ENCODE measurements at places on chromosomes 3 and 15.

DNA sequence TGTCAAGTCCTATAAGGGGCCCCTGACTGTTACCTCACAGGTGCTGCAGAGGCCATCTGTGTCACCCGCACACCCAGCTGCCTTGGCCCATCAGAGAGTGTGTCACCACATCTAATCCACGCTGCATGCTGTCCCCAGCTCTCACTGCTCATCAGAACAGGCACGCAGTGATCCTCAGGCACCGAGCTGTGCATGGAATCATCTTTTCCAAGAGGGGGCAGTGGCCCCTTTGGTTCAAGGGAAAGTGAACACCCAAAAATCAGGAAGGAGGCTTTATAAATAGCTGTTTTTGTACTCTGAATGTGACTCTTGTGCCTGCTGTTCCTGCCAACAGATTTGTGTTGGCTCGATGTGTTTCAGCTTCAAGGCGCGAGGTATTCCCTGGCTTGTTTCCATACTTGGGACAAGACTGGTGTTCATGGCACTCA is 110.3 kb upstream of the ETV5 start:
- DNase-seq = no peak

- no peak for DNase-seq
These were observed 96.0 kb downstream of the VPS8 start for GRCh38 chr3:184907681-184908649.

DNA sequence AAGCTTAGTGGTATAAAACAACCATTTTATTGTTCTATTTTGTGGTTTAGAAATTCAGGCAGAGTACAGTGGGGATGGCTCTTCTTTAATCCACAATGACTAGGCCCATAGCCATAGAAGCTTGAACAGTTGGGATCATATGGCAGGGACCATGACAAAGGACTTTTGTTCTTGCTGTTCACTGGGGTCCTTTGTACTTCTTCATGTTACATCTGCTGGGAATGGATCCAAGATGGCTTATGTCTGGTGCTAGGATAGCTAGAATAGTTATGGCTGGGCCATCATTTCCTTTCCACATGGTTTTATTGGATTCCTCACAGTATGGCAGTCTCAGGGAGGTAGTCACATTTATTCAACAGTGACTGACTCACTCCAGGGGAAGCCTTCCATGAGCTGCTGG is 427.9 kb upstream of the AGTR1 start:
- DNase-seq = no peak

DNA sequence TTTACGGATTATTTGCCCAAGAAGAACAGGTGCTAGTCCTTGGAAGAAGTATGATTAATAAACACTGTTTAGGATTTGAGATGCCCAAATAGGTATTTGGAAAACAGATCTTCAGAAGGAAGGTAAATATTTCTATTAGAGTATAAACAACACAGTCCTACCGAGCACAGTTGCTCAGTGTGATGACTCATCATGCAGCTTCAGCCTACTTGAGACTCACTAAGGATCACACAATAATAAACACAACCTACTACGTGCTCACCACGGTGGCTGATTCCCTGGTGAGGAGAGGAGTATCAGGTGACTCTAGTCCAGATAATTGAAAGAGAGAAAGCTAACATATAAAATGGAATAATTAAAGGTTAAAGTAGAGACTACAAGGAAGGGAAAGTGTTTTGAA is 72.0 kb downstream of the PDZRN3 start:
- DNase-seq = no peak

DNA sequence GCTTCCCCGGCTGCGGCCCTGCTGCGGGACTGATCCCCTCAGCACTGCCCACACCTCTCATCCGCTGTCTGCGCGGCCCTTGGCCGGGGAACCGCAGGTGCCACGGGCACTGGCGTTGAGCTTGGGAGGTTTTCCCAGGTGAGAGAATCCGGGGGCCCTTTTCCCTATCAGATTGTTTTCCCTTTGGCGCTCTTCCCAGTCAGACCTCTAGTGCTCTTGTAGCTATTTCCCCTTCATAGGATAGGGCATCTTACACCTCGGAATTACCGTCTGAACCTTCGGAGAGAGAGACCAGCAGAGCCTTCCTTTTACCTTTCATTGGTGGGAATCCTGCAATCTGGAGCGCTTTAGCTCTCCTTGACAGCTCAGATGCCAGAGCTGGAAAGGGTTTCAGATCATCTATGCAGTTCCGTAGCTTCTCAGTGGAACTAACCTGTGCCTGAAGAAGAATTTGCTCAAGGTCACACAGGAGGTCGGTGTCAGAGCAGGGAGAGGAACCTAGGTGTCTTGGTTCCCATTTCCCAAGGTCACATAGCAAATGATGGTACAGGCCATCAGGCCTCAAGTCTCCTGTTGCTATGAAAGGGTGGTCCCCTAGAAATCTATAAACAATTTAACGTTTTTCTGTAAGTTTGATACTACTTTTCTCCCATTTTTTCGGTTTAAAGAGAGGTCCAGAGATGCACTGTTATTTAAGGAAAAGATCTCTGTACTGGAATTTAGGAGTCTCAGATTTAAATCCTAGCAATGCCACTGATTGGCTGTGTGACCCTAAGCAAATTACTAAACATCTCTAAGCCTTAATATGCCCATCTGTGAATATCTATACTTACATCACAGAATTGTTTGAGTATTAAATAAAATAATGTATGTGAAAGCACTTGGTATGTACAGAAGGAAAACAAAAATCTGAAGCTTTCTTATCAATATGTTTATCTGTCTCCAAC is 916 bp downstream of the IDH3A start:
- no peak for DNase-seq

DNA sequence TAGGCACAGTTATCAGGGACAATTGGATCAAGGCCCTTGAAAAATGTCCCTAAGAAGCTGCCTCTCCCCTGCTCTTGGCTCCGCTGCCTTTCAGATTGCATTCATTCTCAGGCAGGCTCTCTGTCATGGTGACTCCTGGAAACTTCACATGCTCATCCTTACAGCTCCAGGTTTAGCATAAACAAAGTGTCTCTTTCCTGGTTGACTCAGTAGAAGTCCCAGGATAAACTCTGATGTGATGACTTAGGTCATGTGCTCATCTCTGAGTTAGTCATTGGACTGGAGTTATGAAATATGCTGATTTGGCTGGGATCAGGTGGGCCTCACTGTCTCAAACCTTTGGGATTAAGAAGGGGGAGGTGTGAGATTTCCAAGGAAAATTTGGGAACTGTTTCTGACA is 243.8 kb downstream of the ZNF621 start:
- no peak for DNase-seq

DNA sequence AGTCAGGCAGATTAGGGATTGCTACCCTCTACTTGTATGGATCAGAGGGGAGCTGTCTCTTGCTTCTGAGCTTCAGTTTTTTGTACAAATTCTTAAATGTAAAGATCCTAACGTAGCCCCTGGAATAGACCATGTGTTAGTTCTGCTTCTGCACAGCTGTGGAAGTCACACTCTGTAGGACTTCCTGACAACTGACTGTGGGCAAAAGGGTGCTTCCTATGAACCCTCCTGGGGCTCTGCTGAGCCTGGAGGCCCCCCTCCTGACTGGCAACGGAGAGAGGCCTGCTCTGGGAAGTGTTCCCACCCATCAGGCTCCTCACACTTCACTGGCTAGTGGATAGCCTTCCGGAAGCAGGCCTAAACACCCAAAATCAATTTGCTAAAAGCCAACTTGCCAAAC is 131.0 kb downstream of the RPLP1 start:
- no peak for DNase-seq

- no peak for DNase-seq
These were observed 21.9 kb upstream of the P2RY13 start for GRCh38 chr3:151351219-151351618.

DNA sequence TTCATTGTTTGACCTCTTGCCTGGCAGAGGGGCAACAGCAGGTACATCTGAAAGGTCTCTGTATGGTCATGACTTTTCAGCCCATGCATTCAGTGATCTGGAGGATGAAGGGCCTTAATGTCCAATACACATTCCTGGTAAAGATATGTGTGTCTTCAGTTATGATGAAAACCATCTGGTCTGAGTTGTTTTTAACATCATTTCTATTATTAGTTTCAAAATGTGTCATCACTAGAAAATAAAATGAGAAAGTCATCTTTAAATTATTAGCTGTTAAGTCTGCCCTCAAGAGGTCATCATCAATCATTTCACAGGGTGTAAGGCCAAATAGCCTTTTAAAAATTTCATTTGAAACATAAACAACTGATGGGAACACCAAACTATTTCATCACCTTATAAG is 92.1 kb upstream of the PLSCR4 start:
- no peak for DNase-seq

Data from activated CD8-positive, alpha-beta memory T cell treated with anti-CD3 and anti-CD28 coated beads for 1 hour (primary cell).